PC-9 (cell line): ENCODE measurements at places on chromosomes 7 and 10.

DNA sequence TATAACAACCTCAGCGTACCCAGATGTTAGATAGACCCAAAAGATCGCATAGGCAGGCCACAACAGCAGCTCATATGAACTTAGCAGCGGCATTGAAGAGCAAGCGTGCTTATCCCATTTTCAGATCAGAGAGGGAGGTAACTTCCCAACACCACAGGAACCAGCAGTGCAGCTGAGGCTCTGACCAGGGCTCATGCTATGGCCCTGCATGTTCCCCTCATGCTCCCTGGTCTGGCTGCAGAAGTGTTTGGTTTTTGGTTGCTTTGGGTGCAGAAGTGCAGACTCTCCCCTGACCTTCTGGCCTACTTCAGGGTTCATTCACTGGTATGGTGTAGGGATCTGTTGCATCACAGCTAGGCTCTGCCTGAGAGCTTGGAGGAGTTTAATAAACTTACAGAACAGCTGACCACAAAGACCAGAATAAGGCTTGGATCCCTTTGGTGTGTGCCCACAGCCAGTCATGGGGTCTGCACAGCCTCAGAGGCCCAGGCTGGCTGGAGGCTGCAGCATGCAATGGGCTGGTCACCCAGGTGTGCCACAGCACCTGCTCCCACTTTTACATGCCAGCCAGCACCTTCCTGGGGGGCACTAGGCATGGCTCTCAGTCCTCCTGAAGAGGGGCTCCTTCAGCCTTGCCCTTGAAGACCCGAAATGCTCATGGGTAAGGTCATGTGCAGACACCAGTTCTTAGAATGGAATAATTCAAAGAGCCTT lies 9.1 kb upstream of the CXCL12 start:
- DNase-seq: no peak

DNA sequence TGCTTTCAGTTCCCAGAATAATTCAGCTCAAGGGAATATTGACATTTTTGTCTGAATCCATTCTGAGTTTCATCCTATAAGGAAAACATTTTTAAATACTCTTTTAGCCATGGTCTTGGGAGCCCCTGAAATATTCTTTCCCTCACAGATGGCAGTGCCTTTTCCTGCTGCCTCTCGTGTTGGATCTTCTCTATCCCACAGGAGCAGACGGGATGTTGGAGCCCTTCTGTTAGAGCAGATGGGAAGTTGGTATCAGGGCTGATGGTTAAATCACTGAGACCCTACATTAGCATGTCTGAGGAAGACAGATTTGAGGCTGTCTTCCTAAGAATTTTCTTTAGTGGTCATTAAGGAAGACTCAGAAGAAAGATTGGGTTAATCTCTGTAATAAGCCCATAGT lies 737.8 kb downstream of the LRMDA start:
- DNase-seq: no peak

DNA sequence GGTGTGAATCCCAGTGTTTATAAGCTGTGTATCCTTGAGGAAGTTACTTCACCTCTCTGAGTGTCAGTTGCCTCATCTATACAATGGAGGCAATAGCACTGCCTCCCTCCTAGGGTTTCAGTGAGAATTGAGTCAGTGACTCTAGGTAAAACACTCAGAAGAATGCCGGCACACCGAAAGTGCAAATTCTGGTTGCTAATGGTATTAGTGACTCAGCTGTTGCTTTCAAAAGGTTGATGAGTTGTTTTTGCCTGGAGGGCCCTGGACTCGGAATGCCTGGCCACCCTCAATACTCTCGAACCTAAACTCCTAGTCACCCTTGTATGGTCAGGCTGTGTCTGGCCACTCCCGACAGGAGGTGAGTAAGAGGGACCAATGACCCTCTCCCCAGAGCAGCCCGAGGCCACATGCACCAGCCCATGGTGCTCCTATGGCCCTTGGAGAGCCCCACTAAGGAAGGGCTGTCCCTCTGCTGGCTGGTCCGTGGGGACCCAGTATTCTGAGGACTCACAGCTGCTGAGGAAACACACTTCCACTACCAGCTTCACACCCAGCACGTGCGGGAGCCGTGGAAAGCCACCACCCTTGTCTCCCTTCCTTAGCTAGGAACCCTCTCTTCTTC lies 60.2 kb downstream of the CALML3 start:
- DNase-seq: peak; percentile 91

DNA sequence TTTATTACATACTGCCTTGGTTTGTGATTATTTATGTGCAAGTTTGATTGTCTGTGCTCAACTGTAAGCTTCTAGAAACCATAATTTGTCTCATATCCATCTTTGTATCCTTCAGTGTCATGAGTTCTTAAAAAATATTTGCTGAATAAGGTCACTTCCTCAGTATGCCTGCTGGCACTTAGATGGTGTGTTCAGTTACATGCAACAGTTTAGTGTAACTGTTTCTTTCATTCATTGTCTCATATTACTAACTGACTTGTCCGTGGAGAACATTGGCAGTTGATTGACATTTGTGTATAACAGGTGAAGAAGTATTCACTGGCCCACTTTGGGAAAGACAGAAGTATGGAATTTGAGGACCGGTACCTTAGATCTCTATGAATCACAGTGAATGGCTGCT lies 236.9 kb downstream of the PRKG1 start:
- no peak for DNase-seq

- no peak for DNase-seq
These were observed 23.2 kb upstream of the CALN1 start for GRCh38 chr7:72435366-72435765.

- peak; percentile 89 for DNase-seq
These were observed 18.0 kb downstream of the MACC1 start for GRCh38 chr7:20199015-20199737.
